ENCODE measurements at places on chromosomes 13 and 19.

GRCh38 chr19:6767081-6767356, 216 bp downstream of the SH2D3A start:
- no peak for DNase-seq

- no peak for DNase-seq
These were observed 11.8 kb upstream of the F7 start for GRCh38 chr13:113093580-113094409.

- peak; percentile 35 for DNase-seq
These were observed 99.6 kb downstream of the ZNF429 start for GRCh38 chr19:21604951-21605476.

- DNase-seq, result no peak
These were observed 192.5 kb upstream of the PCDH20 start for GRCh38 chr13:61608138-61608537.

DNA sequence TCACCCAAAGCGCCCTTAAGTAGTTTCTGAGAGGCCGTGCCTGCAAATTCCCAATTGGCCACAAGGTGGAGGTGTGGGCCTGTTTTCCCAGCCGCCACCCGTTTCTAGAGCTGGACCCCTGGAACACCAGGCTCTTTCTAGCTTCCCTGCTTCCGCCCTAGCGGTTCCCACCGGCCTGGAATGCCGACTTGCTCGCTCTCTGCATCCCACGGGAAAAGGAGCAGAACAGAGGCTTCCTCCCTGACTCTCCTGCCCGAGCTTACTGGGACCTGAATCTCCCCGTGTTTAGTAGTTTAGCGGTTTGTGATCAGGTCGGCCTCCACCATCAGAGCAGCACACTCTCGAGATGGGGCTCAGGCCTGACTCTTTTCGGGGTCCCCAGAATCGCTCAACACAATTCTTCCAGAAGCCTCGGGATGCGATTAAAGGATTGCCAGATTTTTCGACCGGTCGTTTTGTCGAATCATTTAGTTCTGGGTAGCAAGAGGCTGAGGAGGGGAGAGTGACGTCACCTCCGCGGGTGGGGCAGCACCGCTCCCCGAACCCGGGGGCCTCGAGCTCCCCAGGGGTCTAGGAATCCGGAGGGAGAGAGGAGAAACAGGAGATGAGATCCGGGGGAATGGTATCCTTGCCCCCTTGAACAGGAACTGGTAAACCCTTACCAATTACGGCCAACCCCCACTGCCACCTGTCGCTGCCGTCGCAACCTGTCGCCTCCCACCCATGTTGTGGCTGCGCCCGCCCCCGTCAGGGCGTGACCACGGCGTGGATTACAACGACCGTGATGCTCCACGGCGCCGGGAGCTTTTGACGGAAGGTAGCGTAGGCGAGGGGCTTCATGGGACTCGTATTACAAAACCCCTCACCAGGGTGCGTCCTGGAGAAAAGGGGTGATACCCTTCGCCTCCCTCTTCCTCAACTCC, 8.0 kb downstream of the NAPSA start:
- DNase-seq, result peak; percentile 49

- DNase-seq, result no peak
These were observed 16.1 kb downstream of the CEBPG start for GRCh38 chr19:33389421-33390100.

DNA sequence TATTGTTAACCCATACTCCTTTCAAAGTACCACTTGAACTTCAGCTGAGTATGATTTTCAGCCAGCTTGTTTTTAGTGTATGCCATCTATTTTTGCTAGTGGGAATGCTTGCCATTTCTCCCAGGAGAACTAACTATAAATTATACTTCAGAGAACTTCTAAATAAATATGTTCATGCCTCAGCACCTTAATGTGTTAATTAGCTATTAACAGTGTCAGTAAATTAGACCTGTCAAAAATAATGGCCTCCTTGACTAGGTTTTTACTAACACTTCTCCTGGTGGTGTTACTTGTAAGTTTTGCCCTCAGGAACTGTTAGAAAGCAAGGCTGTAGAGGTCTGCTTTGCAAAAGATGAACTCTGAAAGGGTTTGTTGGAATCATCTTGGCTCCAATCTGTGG, 4.5 kb downstream of the CLDN10 start:
- no peak for DNase-seq

DNA sequence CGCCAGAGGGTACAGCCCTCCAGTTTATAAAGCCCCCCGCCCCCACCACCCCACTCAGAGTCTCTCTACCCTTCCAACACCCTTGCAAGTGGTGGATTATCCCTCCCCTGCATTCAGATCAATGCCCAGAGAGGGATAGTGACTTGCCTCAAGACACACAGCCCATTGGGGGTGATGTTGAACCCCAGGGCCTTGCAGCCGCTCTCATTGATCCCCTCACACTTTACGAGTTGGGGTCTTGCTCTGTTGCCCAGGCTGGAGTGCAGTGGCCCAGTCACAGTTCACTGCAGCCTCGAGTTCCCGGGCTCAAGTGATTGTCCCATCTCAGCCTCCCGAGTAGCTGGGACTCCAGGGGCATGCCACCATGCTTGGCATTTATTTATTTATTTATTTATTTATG, 11.2 kb downstream of the TLE2 start:
- DNase-seq, result no peak

DNA sequence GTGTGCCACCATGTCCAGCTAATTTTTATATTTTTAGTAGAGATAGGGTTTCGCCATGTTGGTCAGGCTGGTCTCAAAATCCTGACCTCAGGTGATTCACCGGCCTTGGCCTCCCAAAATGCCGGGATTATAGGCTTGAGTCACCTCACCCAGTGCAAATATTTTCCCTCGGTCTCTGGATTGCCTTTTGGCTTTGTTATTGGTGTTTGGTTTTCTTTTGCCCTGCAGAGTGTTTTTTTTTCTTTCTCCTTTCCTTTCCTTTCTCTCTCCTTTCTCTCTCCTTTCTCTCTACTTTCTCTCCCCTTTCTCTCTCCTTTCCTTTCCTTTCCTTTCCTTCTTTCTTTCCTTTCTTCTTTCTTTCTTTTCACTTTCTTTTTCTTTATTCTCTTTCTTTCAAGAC, 33.2 kb downstream of the KDM4B start:
- DNase-seq, result peak; percentile 90

- peak; percentile 77 for DNase-seq
These were observed 5.7 kb upstream of the FOXO1 start for GRCh38 chr13:40671956-40672764.

DNA sequence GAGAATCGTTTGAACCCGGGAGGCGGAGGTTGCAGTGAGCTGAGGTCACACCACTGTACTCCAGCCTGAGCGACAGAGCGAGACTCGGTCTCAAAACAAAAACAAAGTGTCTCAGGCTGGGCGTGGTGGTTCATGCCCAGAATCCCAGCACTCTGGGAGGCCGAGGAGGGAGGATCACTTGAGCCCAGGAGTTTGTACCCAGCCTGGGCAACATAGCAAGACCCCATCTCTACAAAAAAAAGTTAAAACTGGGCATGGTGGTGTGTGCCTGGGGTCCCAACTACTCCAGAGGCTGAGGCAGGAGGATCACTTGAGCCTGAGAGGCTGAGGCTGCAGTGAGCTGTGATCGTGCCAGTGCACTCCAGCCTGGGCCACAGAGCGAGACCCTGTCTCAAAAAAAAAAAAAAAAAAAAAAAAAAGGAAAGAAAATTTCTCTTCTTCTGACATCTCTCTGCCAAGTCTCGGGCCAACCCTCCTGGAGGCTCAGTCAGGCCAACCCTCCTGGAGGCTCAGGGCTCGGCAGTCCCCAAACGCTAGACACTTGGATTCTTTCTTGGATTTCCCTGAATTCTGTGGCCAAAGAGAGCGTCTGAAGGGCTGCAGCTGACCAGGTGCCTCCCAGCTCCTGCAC, 26.3 kb downstream of the ARID3A start:
- DNase-seq, result no peak

DNA sequence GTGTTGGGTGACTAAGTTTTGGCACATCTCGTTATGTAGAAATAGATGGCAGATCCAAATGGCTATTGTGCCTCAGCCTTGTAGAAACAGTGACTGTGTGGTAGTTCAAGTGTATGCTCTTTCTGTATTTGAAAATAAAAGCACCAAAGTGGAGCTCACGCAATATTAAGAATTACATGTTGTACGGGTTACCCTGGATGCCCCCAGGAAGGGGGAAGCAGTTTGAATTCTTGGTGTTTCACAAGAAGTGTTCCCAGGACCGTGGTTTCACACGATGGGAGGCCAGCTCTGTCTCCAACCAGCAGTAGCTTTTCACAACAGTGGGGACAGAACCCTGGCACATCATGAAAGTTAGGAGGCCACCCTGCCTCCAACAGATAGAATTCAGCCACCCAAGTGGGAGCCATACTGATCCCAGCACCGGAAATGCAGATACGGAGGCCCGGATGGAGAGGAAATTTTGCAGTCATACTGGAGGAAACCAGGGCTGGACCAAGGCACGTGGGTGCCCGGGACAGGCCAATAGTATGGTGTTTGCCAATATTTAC, 8.9 kb downstream of the FLT1 start:
- no peak for DNase-seq

DNA sequence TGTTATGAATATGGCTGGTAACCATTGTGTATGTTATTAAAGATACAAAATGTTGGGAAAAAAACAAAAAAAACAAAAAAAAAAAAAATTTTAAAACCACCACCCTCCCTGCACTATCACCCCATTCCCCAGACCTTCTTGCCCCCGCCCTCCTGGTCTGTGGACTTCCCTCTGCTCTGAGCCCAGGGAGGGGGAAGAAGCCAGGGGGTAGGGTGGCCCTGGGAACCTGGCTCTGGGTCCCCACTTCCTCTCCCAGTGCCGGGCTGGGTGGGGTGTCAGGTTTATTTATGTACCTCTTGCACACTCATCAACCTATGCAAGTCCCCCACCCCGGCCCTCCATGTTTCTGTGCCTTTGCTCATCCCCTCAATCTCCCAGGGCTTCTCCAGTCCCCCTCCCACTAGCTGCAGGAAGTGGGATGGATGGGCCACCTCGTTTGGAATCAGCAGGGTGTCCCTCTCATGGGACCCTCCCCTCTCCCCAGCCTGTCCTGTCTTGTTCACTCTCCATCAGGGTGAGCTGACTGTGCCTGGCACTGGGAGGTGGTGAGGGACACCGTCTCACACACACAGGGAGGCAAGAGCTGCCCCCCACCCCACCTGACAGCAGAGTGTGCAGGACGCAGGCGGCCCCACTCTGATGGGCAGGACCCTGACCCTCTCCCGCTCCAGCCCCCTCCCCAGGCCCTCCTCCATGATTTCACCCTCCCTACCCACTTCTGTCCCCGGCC, 5.9 kb downstream of the PAF1 start:
- DNase-seq, result no peak

DNA sequence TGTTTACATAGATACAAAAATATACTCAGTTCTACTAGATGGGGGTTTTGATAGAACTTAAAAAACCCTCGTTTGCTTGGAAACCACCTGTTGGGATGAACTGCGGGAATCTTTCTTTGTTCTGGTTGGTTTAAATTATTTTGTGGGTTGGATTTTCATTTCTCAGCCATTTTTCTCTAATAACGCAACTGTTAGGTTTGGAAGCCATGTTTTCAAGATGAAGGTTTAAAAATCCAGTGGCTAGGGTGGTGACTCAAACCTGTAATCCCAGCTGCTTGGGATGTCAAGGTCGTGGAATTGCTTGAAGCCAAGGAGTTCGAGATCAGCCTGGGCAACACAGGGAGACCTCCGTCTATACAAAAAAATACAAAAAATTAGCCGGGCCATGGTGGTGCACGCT, 1.6 kb downstream of the URI1 start:
- DNase-seq, result no peak

DNA sequence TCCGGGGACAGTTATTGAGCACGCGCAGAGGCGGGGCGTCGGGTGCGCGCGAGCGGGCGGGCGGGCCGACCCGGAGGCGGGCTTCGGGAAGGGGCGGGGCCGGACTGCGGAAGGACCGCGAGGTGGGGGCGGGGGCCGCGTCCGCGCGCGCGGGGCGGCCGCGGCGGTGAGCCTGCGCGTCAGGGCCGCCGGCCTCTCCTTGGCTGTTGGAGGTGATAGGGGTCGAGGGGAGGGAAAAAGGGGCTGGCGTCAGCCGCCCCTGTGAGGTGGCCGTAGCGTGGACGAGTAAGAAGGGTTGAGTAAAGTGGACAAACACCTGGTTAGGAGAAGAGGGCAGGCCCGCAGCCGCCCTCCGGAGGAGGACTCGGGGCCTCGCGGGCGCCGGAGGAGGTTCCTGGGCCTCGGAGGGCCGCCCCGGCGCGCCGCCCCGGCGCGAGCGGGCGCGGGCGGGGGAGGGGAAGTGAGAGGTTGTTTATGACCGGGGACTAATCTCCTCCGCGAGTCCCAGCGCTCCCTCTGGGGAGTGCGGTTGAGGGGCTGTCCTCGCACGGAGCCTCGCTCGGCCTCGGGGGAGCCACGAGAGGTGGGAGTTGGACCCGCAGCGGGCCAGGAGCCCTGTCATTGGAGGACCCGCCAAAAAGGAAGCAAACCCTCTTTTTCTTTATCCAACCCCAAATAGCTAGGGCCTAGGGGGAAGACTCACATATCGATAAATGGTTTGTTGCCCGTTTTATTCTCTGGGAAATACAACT, 547 bp upstream of the INTS6 start:
- DNase-seq, result no peak

GRCh38 chr13:76651286-76651685, 234.9 kb downstream of the KCTD12 start:
- no peak for DNase-seq

- peak; percentile 22 for DNase-seq
These were observed 43.0 kb upstream of the HNRNPA1L2 start for GRCh38 chr13:52599037-52599847.

- no peak for DNase-seq
These were observed 6.8 kb downstream of the ADPRHL1 start for GRCh38 chr13:113446488-113446854.

All from M059J (cell line).